ENCODE measurements at places on chromosomes 5 and 9. TPM values are rescaled to one million over a fixed set of nuclear protein-coding genes. Genes with fewer than 3 reads are reported as not detected.

DNA sequence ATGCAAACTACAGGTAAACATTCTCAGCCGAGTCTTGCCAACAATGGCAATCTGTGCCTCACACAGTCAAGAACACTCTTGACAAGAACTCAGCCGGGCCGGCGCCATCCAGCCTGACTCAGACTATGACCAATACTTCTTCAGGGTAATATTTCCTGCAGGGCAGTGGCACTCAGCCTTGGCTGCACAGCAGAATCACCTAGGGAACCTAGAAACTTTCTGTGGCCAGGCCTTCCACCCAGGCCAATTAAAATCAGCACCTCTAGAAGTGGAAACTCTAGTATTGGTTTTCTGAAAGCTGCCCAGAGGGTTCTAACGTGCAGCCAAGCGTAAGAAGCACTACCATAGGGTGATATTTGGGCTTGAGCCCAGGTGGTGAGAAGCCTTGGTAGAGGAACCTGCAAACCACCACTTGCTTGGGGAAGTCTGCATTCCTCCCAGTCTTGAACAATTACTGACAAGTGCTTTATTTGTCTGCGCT lies 120.6 kb downstream of the TTLL11 start:
- peak; percentile 86 for DNase-seq

DNA sequence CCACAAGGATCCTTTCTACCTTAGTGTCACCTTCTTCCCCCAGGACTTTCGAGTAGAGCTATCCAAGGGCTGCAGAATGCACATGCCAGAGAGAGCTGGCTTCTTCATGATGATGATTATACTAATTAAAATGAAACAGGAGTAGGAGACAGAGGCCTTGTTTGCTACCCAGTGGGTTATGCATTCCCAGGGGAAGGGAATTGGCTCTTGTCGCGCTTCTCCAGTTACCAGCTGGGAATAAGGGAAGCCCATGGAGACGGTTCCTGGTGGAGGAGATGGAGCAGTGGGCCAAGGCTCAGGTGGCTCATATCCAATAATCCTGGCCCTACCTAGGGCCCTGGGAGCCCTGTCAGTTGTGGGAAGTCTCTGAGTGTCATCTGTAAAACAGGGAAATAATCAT lies 65.1 kb downstream of the WWC1 start:
- no peak for DNase-seq

DNA sequence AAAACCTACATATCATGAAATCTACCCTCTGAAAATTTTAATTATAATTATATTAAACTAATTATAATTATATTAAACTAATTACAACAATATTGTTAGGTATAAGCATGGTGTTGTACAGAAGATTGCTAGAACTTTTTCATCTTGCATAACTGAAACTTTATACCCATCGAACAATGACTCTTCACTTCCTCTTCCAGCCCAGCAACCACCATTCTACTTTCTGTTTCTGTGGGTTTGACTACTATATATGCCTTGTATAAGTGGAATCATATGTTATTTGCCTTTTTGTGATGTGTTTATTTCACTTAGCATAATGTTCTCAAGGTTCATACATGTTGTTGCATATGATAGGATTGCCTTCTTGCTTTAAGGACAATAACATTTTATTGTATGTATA lies 274.2 kb upstream of the CCNH start:
- no peak for DNase-seq

DNA sequence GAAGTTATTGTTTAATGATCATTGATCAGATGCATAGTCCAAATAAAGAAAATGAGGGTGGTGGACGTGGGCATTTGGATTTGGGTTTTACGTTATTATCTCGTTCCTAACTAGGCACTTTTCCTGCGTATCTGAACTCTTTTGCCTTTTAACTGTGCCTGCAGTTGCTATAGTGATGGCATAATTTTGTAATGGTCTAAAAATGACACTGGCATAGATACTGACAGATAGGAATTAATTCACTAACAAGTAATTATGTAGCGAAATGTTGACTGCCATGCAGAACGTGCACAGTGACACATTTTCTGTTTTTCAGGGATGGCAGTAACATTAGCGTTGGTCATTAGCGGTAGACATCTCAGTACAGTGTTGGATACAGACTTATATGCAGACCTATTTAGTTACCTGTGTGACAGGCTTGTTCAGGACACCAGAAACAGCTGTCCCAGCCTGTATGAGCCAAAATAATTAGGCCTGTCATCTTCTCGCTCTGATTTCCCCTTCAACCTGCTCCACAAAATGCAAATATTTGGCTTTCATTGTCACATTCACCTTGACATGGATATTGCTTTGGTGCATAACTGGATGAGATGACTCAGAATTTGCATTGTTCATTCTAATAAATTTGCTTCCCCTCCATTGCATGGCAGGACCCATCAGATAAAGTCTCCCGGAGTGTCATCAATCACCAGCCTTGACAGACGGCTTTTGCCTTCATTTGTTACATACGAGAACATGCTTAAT lies 413.3 kb upstream of the IRX1 start:
- DNase-seq, result no peak

Gene TXNDC8
- total RNA-seq, result not detected

Gene CD274
- total RNA-seq, result 0.29 TPM

Gene PTGDS
- not detected for total RNA-seq

DNA sequence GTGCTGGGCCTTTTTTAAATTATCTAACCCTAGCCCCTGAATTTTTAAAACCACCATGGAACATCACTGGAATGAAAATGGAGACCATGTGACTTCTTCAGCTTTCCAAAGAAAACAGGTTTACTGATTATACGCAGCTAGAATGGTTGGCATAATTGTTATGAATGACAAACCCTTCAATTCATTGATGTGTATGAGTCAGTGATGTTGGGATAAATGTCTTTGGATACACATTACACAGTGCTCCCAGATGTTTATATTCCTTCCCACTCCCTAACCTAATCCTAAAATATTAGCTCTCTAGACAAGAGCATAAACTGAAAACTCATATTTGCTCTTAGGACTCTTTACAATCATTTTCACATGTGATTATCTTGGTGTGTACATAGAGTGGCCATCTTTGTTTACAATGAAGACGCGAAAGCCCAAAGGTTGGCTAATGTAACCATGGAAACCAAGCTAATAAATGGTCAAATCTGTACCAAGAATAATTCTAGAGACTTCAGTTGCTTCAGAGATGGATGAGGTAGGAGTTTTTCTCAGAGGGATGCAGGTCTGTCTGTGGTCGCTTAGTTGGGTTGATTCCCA lies 131.2 kb upstream of the HMHB1 start:
- no peak for DNase-seq

Gene UBE2D2
- total RNA-seq, result 105 TPM

DNA sequence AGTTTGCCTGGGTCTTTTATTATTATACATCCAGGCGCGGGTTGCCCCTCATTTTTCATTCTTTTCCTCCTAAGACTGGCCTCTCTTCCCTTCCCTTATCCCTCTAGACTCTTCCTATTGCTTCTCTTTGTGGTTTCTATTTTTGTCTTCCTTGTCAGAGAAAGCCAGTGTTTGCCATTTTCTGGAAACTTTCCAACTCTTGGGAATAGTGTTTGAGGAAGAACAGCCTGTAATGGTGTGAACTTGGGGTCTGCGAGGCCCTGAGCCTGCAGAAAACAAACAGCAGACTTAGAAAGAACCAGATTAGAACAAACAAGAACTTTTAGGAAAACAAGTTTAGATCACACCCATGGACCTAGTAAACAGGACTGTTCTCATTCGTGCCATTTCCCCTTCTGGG lies 15.5 kb downstream of the PRKACG start:
- DNase-seq, result no peak

- DNase-seq, result no peak
These were observed 44.1 kb downstream of the DCP2 start for GRCh38 chr5:113020461-113021273.

GRCh38 chr5:133116601-133117000 lies 64.8 kb downstream of the HSPA4 start:
- peak; percentile 37 for DNase-seq
